ENCODE measurements at places on chromosomes 2 and 18. TPM values are rescaled to one million over a fixed set of nuclear protein-coding genes. Genes with fewer than 3 reads are reported as not detected.

LIMS3 gene
- 0.52 TPM for total RNA-seq

NT5C1B gene
- total RNA-seq = not detected

ZNF512 gene
- total RNA-seq = 12.8 TPM

BMP10 gene
- not detected for total RNA-seq

RPL37A gene
- total RNA-seq = 1,276 TPM

PAPOLG gene
- 21.6 TPM for total RNA-seq

LAMA3 gene
- total RNA-seq = under 0.01 TPM

IL1RN gene
- total RNA-seq = 203 TPM

RGPD4 gene
- total RNA-seq = 0.10 TPM

ASNSD1 gene
- total RNA-seq = 65.1 TPM
